ENCODE measurements at places on chromosomes 3 and 15. TPM values are rescaled to one million over a fixed set of nuclear protein-coding genes. Genes with fewer than 3 reads are reported as not detected.

DNA sequence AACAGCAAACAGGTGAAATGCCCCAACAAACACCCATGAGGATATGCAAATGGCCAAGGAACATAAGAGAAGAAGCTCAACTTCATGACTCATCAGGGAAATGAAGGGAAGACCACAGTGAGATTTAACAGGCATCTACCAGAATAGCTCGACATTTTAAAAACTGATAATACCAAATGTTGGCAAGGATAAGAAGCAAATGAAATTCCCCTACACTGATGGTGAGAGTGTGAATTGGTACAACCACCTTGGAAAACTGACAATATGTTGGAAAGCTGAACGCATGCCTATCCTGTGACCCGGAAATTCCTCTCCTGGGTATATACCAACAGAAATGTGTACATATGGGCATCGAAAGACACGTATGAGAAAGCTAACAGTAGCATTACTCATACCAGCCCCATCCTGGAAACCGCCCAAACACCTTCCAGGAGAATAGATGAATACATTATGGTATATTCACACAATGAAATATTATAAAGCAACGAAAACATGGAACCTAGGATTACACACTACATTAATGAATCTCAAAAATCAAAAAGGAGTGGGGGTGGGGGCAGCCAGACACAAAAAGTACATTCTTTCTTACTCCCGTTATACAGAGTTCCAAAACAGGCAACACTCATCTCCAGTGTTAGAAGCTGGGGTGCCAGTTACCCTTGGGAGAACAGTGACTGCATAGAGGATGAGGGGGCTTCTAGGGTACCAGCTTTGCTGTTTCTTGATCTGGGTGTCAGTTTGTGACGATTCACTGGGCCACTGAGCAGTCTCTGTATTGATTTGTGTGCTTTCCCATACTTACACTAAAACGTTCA is 16.9 kb downstream of the RFTN1 start:
- H3K4me1 ChIP-seq: peaks cover 28% of the 10 kb centered on the region
- no peaks in the 10 kb centered on the region for H3K36me3 ChIP-seq
- no peak overlapping the region for H3K27ac ChIP-seq
- DNase-seq: no peak
- H3K4me3 ChIP-seq: no peak overlapping the region

DNA sequence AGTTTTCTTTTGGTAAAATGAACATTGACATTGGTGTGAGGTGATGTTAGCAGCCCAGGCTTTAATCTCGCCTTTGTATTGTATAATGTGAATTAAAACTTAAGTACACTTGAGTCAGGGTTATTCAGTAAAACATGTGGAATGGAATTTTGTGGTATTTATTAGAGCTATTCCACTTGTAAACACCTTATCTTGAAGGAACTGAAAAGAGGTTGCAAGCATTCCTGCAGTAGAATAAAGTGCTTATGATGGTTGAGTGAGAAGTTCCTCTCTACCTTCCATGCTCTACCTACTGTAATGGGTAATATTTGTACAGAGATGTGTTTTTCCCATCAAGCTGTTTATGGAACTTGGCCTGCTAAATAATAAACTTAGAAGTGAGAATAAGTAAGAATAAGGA is 36.1 kb downstream of the HMG20A start:
- H3K27ac ChIP-seq: peak overlapping the region; percentile 96
- no peaks in the 10 kb centered on the region for H3K27me3 ChIP-seq
- DNase-seq: peak; percentile 14
- H3K36me3 ChIP-seq: no peaks in the 10 kb centered on the region
- H3K4me3 ChIP-seq: no peak overlapping the region
- peaks cover 54% of the 10 kb centered on the region for H3K4me1 ChIP-seq

DNA sequence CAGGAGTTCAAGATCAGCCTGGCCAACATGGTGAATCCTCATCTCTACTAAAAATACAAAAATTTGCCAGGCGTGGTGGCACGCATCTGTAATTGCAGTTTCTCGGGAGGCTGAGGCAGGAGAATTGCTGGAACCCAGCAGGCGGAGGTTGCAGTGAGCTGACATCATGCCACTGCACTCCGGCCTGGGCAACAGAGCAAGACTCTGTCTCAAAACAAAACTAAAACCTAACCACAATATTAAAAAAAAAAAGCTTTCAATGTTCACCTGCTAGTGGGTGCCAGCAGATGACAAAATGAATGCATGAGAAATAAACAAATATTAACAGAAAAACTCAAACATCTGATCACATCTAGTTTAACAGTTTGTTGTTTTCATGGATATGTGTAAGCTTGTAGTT is 9.0 kb downstream of the SLC24A1 start:
- H3K4me1 ChIP-seq: no peaks in the 10 kb centered on the region
- H3K4me3 ChIP-seq: no peak overlapping the region
- H3K27ac ChIP-seq: no peak overlapping the region
- no peaks in the 10 kb centered on the region for H3K36me3 ChIP-seq
- no peak for DNase-seq

The SMCO1 gene
- not detected for total RNA-seq

The ALDH1A3 gene
- total RNA-seq: 5.8 TPM
